Karpas-422 (cell line): ENCODE measurements at places on chromosomes 7 and 10. TPM values are rescaled to one million over a fixed set of nuclear protein-coding genes. Genes with fewer than 3 reads are reported as not detected.

DNA sequence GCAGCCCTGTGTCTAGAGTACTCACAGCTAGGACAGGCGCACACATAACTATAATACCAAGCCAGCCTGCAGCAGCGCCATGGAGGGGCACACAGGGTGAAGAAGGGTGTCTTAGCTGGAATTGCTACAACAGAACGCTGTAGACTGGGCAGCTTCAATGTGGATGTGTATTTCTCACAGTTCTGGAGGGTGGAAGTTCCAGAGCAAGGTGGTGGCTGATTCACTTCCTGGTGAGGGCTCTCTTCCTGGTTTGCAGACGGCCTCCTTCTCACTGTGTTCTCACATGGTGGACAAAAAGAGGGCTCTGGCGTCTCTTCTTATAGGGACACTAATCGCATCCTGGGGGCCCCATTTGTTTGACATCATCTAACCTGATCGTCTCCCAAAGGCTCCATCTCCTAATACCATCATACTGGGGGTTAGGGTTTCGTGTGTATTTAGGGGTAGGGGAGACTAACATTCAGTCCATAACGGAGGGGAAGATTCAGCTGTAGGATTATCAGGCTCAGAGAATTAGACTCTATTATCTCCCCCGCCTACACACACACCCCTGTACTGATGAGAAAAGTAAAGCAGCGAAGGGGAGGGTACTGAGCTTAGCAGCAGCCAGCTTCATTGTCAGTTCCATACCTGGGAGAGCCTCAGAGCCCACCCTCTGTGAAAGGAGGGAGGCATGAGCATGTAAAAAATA lies 289.1 kb downstream of the CCDC3 start:
- DNase-seq, result no peak

DNA sequence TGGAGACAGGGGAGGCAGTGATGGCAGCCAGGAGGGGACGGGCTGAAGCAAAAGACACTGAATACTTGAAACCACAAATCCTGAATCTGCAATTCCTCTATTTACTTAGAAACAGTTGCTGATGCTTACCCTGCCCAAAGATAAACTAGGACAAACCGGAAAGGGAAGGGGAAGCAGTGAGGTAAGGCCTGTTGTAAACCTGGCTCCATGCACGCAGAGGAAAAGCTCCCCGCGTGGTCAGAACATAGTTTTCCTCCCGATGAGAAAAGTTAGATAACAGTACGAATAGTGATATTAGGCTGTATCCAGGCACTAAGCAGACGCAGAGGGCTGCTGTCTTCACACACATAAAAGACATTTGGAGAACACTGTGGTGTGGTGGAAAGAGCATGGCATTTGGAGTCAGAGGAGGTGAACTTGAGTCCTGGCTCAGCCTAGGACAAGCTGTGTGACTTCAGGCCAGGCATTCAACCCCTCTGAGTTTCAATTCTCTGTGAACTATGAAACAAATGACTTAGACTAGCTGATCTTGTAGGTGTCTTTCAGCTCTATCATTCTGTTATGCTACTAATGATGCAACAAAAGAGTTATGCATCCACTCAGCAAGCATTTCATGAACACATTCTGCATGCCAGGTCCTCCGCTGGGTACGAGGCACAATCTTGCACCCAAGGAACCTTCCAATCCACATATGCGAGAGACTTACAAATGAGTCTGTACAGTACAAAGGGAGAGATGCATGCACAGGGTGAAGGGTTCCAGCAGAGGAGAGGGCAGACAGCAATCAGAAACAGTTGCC lies 80.9 kb downstream of the SORBS1 start:
- DNase-seq, result no peak

DNA sequence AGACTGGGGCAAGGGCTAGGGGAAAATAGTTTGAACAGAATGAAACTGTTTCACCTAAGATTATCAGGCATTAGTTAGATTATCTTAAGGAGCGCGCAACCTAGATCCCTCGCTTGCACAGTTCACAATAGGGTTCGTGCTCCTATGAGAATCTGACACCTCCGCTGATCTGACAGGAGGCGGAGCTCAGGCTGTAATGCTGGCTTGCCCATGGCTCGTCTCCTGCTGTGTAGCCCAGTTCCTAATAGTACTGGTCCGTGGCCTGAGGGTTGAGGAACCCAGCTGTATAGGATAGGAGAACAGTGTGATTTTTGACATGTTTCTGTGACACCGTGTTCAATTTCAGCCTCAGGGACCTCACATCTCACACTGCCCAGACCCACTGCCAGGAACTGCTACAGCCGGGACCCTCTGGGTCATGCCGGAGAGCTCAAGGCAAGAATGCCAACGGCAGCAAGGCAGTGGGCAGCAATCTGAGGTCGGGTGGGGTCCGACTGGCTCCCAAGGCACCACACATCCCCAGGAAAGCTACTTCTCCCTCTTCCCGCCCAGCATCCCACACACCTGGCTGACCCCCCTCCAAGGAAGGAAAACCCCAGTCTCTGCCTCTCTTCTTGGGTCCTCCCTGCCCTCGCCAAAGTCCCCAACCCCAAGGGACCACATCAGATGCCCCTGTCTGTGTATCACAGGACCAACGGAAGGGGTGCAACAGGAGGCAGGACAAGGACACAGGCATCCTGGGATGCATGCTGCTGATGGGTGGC lies 31.7 kb downstream of the CAMK2B start:
- DNase-seq, result no peak

The CH25H gene
- total RNA-seq, result not detected in 2 replicates

DNA sequence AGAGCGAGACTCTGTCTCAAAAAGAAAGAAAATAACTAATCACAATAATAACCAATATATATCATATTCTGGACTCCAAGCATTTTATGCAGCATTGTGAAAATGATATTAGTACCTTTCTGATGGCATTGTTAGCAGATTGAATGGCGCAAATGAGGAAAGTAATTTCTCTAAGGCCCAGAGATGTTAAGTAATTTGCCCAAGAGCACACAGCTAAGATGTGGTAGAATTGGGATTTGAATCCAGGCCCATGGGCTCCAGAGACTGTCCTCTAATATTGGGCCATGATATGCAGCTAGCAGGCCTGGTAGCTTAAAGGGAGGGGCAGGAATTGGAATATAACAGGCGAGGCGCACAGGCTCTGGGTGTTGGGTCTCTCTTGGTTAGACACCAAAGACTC lies 44.1 kb downstream of the ZNF503 start:
- DNase-seq, result no peak

GRCh38 chr10:89805599-89806013 lies 104.2 kb downstream of the KIF20B start:
- no peak for DNase-seq

The TMEM236 gene
- total RNA-seq, result 0.04 and 0.19 TPM in 2 replicates

The SFTPA1 gene
- total RNA-seq, result not detected in 2 replicates

GRCh38 chr10:7211857-7212577 lies 198.8 kb downstream of the SFMBT2 start:
- DNase-seq, result no peak

GRCh38 chr7:111931958-111932357 lies 274.2 kb downstream of the DOCK4 start:
- no peak for DNase-seq

- no peak for DNase-seq
These were observed 67.1 kb upstream of the AGBL3 start for GRCh38 chr7:134919240-134919641.

DNA sequence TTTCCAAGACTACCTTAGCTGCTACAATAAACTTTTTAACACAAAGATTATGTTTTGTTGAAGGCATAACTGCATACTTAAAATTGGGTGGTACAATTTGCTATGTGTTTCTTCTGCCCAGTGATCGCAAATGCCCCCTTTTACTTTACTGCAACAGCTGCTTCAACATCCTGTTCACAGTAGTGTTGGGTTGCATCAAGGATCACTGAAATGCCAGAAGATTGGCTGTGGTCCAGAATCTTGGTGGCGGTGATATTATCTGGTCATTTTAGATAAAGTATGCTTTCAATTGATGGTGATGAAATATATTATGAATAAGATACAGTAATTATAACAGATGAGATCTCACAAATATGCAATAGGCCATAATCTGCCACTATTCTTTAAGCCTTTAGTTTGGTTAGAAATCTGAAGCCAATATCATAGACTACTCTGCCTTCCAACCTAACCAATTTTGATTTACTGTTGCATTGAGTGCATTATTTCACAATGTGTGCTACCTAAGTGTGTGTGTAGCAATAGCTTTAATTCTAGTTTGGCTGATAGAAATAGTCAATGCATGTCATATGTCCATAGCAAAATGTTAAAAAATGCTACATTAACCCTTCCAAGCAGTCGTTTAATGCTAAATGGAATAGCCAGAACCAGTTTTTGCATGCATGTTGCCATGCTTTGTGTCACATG lies 29.8 kb upstream of the ING3 start:
- no peak for DNase-seq

DNA sequence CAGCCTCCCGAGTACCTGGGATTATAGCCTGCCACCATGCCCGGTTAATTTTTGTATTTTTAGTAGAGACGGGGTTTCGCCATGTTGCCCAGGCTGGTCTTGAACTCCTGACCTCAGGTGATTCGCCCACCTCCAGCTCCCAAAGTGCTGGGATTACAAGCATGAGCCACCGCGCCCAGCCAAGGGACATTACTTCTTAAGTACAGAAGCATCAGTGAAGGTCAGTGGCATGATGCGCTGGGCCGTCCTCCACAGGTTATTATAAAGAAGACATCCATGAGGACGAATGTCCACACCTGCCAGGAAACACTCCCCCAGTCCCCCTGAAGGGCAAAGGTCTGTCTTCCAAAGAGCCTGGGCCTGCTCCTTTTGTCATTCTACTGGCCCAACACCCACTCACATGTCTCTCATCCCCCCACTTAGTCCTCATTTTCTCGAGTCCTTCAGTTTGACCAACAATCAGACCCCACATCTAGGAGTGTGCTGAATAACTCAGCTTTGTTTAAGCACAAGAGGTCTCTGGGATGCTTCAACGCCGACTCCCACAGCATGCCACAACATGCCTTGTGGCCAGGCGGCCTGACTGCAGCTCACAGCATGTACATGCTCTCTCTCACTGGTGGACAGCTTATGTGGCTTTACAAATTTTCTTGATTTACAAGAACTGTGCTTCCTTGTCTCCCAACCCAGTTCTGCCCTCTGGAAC lies 73.0 kb downstream of the CTBP2 start:
- DNase-seq, result no peak

DNA sequence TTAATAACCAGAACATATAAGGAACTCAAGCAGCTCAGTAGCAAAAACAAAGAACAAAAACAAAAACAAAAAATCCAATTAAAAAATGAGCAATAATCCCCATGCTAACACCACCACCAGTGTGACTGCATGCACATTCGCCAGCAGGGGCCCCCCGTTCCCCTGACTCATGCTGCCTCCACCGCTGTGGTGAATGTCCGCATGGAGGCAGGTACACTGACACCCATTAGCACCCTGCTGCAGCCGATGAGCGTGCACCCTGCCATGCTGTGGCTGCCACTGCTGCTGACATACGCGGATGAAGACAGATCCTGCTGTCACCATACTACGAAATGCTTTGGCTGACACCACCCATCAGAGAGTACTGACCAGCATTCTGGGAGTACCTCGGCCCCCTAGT lies 321.6 kb upstream of the LRRTM3 start:
- DNase-seq, result no peak

GRCh38 chr7:90536449-90536848 lies 59.7 kb upstream of the CDK14 start:
- no peak for DNase-seq

GRCh38 chr7:41118486-41118885 lies 584.4 kb downstream of the INHBA start:
- no peak for DNase-seq

The DNAH11 gene
- total RNA-seq, result 0.04 TPM in 1 of 2 replicates, not detected in the other

DNA sequence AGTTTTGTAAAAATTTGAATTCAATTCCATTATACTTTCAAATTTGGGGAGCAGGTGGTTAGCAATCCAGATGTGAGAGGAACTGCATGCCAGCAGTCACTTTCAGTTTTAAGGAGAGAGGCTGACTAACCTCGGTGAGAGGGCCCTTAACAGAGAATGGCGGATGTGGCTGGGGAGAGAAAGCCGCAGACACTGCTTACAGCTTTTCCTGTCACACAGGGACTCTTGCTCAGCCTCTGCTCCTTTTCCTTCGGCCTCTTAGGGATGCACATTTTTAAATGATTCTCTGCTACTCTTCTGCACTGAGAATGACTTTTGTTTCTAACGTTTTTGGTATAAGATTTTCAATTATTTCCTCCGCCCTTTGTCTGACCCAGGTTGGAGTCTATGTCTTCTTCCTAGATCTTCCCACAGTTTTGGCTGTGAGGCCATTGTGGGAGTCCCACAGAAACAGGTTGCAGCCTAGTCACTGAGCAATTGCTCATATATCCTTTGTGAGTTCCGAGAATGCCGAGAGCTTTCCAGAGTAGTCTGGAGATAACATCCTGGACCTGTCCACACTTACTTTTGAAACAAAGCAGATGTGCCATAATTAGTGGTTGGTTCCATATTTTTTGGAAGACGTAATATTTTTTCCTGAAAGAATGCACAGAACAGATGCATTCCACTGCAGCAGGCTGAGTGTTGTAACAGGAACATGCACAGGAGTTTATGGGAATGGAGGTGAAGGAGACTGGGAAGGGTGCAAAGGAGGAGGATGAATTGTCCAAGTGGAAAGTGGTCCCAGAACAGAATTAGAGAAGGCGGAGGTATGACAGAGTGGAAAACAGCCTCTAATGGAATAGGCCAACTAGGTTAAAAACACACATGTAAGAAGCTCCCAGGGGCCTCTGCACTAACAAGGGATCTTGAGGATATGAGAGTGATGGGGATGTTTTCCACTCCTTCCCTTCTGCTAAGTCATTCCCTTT lies 168.0 kb upstream of the ZNF32 start:
- DNase-seq, result peak; percentile 60

- DNase-seq, result no peak
These were observed 6.8 kb upstream of the KIAA1217 start for GRCh38 chr10:24202181-24202570.

The AKR1C8 gene
- total RNA-seq, result not detected in 2 replicates

GRCh38 chr7:15370441-15370840 lies 191.4 kb downstream of the AGMO start:
- no peak for DNase-seq

DNA sequence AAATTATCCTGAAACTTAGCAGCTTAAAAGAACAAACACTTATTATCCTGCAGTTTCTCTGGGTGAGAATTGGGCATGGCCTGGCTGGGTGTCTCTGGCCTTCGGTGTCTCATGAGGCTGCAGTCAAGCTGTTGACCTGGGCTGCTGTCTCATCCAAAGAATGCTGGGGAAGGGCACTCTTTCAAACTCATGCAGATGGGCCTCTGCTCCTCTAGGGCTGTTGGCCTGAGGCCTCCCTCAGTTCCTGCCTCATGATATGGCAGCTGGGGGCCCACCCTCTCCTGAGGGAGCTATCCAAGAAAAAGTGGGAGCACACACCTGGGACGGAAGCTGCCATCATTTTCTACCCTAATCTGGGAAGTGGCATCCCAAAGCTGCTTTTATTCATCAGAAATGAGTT lies 43.6 kb downstream of the DRGX start:
- no peak for DNase-seq
